ENCODE measurements at places on chromosomes 16 and 17. TPM values are rescaled to one million over a fixed set of nuclear protein-coding genes. Genes with fewer than 3 reads are reported as not detected.

The APOH gene
- total RNA-seq = not detected

The NPIPA8 gene
- total RNA-seq = 7.2 TPM

GRCh38 chr17:27391427-27391826 lies 64.8 kb upstream of the KSR1 start:
- DNase-seq = no peak
- no peaks in the 10 kb centered on the region for H3K27me3 ChIP-seq
- no peak overlapping the region for H3K4me3 ChIP-seq
- H3K27ac ChIP-seq = no peak overlapping the region
- H3K4me1 ChIP-seq = no peaks in the 10 kb centered on the region

DNA sequence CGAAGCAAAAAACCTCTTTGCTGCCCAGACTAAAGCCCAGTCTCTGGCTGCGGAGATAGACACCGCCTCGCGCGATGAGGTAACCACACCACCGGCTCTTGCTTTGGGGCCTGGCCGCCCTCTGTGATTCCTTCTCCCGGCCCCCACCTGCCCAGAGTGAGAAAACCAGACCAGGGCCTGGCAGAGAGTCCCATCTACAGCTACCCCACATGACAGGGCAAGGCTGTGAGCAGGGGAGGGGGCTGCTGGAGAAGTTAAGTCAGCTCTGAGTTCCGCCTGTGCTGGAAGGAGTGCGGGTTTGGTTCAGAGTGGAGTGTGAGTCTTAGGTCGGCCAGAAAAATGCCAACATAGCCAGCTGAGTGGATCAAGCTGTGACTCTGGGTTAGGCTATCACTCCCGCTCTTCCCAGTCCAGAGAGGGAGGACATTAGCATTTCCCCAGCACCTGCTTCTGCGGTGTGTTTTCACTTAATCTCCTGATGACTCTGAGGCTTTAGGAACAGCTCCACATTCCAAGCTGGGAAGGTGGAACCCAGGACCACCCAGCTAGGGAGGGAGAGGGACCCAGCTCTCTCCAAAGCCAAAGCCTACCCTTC lies 139.0 kb downstream of the RAB11FIP4 start:
- no peak overlapping the region for H3K27ac ChIP-seq
- no peak for DNase-seq
- H3K36me3 ChIP-seq = no peaks in the 10 kb centered on the region
- peaks cover 20% of the 10 kb centered on the region for H3K4me1 ChIP-seq
- H3K4me3 ChIP-seq = no peak overlapping the region

DNA sequence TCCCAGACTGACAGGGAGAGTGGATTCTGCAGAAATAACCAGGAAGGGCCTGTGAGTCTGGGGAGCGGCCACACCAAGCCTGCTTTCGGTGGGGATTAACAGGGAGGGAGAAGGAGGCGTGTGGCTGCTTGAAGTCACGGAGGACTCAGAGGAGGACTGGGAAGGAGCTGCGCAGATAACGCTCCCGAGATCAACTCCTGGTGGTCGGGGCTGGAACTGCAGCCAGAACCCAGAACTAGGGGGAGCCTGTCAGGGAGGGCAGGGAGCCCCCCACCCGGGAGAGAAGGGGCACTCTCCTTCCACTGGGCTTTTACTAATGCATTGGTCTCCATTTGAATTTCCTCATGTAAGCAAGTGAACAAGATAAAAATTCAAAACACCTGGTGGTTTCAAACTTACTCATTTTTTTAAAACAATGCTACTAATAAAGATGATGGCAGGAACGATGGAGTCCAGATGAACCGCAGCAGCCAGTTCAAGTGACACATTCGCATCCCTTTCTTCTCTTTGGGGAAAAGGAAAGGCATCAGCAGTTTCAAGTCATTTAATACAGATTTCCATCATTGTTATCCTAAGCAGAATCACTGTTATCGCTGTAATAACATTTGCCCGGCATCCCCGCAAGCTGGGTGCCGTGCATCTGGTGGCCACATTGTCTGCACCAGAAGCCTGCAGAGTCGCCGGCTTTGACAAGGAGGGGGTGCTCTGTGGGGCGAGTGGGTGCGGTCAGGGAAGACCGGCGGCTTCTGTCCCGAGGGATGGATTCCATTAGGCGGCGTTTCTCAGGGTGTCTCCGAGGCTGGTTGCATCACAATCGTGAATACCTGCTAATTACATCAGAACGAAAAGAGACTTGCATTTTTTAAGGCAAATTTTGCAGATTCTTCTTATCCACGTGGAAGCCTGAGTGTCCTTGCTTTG lies 183.0 kb downstream of the FOXL1 start:
- no peak overlapping the region for H3K27ac ChIP-seq
- peak; percentile 51 for DNase-seq
- H3K27me3 ChIP-seq = peaks cover 7% of the 10 kb centered on the region
- no peaks in the 10 kb centered on the region for H3K36me3 ChIP-seq
- H3K4me1 ChIP-seq = peaks cover 9% of the 10 kb centered on the region

The LGALS9B gene
- not detected for total RNA-seq

The SLFN12 gene
- 52.5 TPM for total RNA-seq

DNA sequence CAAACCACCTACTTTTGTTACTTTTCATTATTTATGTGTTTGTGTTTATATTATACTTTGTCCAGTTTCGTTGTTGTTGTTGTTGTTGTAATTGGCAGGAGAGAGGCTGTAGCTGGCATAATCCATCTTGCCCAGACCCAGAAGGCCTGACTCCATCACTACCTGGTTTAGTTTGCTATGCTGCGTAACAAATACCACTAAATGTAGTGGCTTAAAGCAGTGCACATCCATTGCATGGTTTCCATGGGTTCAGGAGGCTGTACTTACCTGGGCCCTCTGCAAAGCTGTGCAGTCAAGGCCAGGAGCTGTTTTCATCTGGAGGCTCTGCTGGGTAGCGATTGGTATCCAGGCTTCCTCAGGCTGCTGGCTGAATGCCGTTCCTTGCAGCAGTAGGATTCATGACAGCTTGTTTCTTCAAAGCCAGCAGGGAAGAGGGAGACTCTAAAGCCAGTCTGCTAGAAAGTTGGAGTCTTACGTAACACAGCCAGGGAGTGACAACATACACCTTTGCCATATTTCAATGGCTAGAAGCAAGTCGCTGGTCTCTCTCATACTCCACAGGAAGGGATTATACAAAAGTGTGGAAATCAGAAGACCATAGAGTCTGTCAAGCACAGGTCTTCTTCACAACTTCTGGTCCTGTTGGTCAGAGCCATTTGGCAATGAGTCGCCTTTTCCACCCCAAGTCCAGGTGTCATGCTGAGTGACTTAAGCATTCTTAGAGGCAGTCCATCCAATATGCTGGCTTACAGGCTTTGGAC lies 41.1 kb downstream of the TNRC6C start:
- no peaks in the 10 kb centered on the region for H3K27me3 ChIP-seq
- peaks cover 18% of the 10 kb centered on the region for H3K4me1 ChIP-seq
- H3K4me3 ChIP-seq = no peak overlapping the region

DNA sequence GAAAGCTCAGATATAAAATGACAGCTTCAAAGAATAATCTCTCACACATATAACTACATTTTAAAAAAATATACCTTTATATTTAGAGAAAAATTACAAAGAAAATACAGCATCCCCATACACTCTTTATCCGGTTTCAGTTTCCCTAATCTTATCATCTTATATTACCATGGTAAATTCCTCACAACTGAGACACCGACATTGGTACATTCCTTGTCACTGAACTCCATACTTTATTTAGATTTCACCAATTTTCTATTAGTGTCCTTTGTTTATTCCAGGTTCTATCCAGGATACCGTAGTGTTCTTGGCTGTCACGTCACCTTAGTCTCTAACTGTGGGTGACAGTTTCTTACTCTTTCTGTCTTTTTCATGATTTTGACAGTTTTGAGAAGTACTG lies 22.0 kb upstream of the ABCA10 start:
- peak; percentile 20 for DNase-seq
- H3K27ac ChIP-seq = no peak overlapping the region
- no peaks in the 10 kb centered on the region for H3K36me3 ChIP-seq
- H3K4me1 ChIP-seq = peaks cover 4% of the 10 kb centered on the region

GRCh38 chr17:76995387-76996105 lies 127.3 kb downstream of the MGAT5B start:
- DNase-seq = no peak
- H3K36me3 ChIP-seq = no peaks in the 10 kb centered on the region
- no peak overlapping the region for H3K27ac ChIP-seq
- peaks cover 7% of the 10 kb centered on the region for H3K27me3 ChIP-seq
- H3K4me3 ChIP-seq = no peak overlapping the region

- no peaks in the 10 kb centered on the region for H3K27me3 ChIP-seq
- peak; percentile 83 for DNase-seq
- peaks cover 44% of the 10 kb centered on the region for H3K36me3 ChIP-seq
- H3K4me3 ChIP-seq = no peak overlapping the region
Observed at GRCh38 chr16:4882633-4883285, 35.5 kb downstream of the UBN1 start.

The ALDH3A1 gene
- not detected for total RNA-seq

- H3K4me3 ChIP-seq = no peak overlapping the region
- peaks cover 4% of the 10 kb centered on the region for H3K36me3 ChIP-seq
- no peaks in the 10 kb centered on the region for H3K27me3 ChIP-seq
- H3K27ac ChIP-seq = peak overlapping the region; percentile 36
Observed at GRCh38 chr17:14061666-14062560, 7.4 kb upstream of the COX10 start.

DNA sequence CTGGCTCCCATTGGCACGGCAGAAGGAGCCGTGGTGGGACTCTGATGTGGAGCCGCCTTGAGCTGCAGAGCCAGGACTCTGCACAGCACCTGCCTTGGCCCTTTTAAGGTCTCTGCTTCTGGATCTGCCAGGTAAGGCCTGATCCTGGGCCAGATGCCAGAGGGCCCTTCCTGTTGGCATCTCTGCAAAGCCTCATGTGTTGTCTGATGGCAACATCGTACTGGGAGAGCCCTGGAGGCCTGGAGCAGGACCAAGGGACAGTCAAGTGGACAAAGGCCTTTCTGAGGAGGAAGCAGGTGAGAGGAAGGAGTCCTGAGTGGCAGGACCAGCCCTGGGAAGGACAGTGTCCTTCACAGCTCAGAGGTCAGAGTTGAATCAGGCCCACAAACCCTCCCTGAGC lies 26.1 kb downstream of the SOCS1 start:
- no peaks in the 10 kb centered on the region for H3K36me3 ChIP-seq
- no peak for DNase-seq
- H3K27ac ChIP-seq = no peak overlapping the region
- no peaks in the 10 kb centered on the region for H3K27me3 ChIP-seq
- H3K4me1 ChIP-seq = no peaks in the 10 kb centered on the region
- no peak overlapping the region for H3K4me3 ChIP-seq

DNA sequence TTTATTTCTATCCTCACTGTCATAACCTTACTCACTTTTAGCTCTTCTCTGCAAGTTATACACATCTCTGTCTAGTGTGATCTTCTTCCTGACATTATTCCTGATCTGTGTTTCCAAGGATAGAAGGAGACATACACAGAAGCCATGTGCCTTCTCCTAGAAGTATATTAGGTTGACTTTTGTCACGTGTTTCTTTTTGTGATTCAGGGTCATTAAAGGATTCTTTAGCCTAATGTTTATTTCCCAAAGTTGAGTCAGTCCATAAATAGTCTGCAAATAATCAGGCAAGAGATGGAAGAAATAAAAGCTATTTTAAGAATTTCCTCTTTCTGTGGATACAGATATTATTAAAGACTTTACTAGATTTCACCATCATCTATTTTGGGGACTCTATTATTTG lies 214.1 kb upstream of the GOT2 start:
- no peaks in the 10 kb centered on the region for H3K4me1 ChIP-seq
- no peaks in the 10 kb centered on the region for H3K27me3 ChIP-seq
- no peak overlapping the region for H3K27ac ChIP-seq
- H3K4me3 ChIP-seq = no peak overlapping the region
- DNase-seq = no peak

- peaks cover 60% of the 10 kb centered on the region for H3K36me3 ChIP-seq
- no peak overlapping the region for H3K27ac ChIP-seq
- DNase-seq = no peak
- H3K4me1 ChIP-seq = no peaks in the 10 kb centered on the region
Observed at GRCh38 chr16:64974381-64974780, 147.5 kb downstream of the CDH11 start.

GRCh38 chr16:17470908-17471718 lies at the start of gene XYLT1:
TSS of gene XYLT1 (minus strand) at chr16:17470960. CDS start at chr16:17470796, 164 bp downstream.
- H3K4me1 ChIP-seq = peaks cover 26% of the 10 kb centered on the region
- H3K36me3 ChIP-seq = peaks cover 3% of the 10 kb centered on the region
- DNase-seq = peak; percentile 95
- peaks cover 7% of the 10 kb centered on the region for H3K27me3 ChIP-seq
- H3K27ac ChIP-seq = peak within 1 kb of the TSS; percentile 92

- no peak overlapping the region for H3K4me3 ChIP-seq
- H3K27me3 ChIP-seq = no peaks in the 10 kb centered on the region
- no peak overlapping the region for H3K27ac ChIP-seq
- H3K36me3 ChIP-seq = no peaks in the 10 kb centered on the region
- peaks cover 33% of the 10 kb centered on the region for H3K4me1 ChIP-seq
Observed at GRCh38 chr16:67179421-67180080, 4.2 kb downstream of the MATCAP1 start.

DNA sequence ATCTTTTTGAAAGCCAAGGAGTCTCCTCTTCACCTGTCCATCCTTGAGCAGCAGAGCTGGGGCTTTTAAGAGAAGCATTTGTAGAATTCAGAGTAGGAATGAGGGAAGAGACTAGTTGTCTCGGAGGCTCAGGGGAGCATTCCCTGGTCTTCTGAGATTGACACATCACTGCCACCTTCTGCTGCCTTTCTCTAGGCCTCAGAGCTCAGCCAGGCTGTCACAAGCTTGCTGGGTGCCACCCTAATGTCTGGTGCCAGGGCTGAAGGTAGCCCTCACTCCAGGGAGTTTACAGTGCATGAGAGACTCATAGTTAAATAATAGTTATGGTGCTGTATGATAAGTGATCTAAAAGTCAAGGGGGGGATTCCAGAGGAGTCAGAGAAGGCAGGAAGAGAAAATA lies 39.7 kb downstream of the B9D1 start:
- H3K4me3 ChIP-seq = no peak overlapping the region
- H3K27ac ChIP-seq = no peak overlapping the region
- peaks cover 15% of the 10 kb centered on the region for H3K4me1 ChIP-seq
- no peak for DNase-seq
- no peaks in the 10 kb centered on the region for H3K36me3 ChIP-seq

The SERPINF2 gene
- total RNA-seq = 0.29 TPM

DNA sequence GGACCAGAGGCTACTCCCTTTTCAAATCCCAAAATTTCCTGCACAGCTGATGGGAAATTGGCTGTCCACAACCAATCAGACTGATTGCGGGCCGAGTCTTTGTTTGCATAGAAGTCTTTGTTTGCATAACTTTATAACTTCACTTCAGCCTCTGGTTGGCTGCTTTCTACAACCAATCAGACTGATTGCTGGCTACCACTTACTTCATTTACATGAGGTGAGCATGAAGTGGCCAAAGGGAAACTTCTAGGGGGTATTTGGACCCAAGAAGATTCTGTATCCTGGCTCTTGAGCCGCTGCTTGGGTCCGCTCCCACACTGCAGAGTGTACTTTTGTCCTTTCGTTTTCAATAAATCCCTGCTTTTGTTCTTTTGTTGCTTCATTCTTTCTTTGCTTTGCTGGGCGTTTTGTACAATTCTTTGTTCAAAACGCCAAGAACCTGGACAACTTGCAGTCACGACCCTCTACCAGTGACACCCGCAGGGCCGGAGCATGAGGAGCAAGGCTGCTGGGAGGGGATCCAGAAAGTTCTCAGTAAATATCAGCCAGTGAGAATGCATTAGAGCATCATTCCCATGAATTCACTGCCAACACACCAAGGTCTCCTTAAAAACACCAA lies 67.5 kb downstream of the IQCK start:
- no peaks in the 10 kb centered on the region for H3K4me1 ChIP-seq
- no peaks in the 10 kb centered on the region for H3K36me3 ChIP-seq
- no peak for DNase-seq
- H3K27ac ChIP-seq = no peak overlapping the region
- no peak overlapping the region for H3K4me3 ChIP-seq
- H3K27me3 ChIP-seq = no peaks in the 10 kb centered on the region

GRCh38 chr17:41792845-41793783 lies 6.6 kb upstream of the JUP start:
- H3K4me1 ChIP-seq = peaks cover 19% of the 10 kb centered on the region
- H3K27ac ChIP-seq = peak overlapping the region; percentile 43
- no peaks in the 10 kb centered on the region for H3K36me3 ChIP-seq
- no peak overlapping the region for H3K4me3 ChIP-seq
- DNase-seq = peak; percentile 66
- no peaks in the 10 kb centered on the region for H3K27me3 ChIP-seq
